ENCODE measurements at places on chromosomes 13 and 19. TPM values are rescaled to one million over a fixed set of nuclear protein-coding genes. Genes with fewer than 3 reads are reported as not detected.

GRCh38 chr13:89890806-89891205 lies 1456.7 kb upstream of the MIR17HG start:
- DNase-seq = no peak
- no peak overlapping the region for H3K27ac ChIP-seq
- no peak overlapping the region for H3K4me3 ChIP-seq
- H3K27me3 ChIP-seq = no peaks in the 10 kb centered on the region

- H3K4me1 ChIP-seq = no peaks in the 10 kb centered on the region
- DNase-seq = no peak
- H3K27me3 ChIP-seq = no peaks in the 10 kb centered on the region
- H3K36me3 ChIP-seq = no peaks in the 10 kb centered on the region
Measured at GRCh38 chr13:77724092-77724491, 26.6 kb downstream of the SLAIN1 start.

DNA sequence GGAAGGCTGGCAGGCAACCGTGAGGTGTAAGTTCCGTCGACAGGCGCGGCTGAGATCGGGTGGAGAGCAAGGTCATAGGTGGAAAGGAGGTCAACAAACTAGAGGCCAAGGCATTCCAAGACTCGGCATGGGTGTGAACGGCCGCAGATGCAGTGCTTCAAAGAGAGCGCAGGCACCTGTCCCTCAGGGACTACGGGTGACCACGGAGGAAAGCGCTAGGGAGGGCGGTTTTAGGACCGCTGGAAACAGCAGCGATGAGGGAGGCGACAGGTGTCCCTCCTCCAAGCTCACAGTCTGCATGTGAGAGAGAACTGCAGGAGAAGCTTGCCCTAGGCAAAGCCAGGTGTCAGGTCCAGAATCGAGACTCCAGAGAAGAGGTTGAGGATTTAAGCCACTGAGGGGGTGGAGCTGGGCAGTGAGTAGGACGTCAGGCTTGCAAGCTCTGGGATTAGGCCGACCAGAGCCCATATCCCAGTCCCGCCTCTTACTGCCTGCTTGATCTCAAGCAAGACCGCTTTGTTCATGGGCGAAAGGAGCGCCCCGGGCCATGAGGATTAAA lies 1.6 kb upstream of the MLNR start:
- H3K4me3 ChIP-seq = no peak overlapping the region
- H3K4me1 ChIP-seq = no peaks in the 10 kb centered on the region
- no peak overlapping the region for H3K27ac ChIP-seq

DNA sequence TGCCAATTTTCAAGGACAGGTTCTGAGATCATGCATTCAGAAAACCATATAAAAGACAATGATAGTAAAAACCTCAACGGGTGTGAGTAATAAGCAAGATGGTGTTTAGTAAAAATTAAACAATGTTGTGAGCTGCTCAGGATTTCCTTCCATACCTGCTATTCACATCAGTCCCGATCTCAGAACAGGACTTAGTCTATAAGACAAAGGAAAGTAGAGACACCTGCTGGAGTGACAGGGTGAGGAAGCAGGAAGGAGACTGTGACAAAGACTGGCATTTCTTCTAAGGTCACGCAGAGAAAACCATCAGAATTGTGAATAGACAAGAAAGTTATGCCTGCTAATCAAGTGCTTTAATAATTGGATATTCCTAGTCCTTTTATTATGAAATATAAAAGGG lies 648.0 kb downstream of the DACH1 start:
- H3K4me3 ChIP-seq = no peak overlapping the region
- H3K4me1 ChIP-seq = no peaks in the 10 kb centered on the region
- no peak for DNase-seq
- no peaks in the 10 kb centered on the region for H3K27me3 ChIP-seq

- no peak for DNase-seq
- no peak overlapping the region for H3K4me3 ChIP-seq
- H3K27ac ChIP-seq = no peak overlapping the region
- peaks cover 17% of the 10 kb centered on the region for H3K27me3 ChIP-seq
- H3K4me1 ChIP-seq = no peaks in the 10 kb centered on the region
Measured at GRCh38 chr19:18231775-18232174, 5.5 kb upstream of the PDE4C start.

DNA sequence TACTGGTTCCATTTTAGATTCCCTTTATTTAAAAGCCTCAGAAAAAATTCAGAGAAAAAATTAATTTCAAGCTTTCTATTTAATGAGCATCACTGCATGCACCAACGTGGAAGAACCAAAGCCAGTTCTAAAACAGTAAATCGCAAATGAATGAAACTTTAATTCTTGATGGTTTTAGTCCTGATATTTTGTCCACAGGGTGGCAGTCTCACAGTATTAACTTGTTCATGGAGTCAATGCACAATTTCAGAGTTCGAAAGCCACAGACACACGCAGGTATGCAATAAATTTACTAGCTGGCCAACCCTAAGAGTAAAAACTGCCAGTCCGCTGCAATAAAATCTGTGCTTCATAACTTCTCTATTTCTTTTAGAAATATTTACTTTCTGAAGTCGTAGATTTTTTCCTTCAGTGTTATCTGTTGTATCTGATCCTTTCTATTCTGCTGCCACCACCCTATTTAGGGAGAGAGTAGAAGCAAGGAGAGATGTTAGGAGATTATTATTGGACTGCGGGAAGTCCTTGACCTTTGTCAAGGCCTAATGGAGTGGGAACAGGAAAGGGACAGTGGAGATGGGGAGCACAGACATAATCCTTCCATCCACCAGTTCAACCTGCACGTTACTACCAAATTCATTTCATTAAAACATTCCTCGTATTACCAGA lies 7.0 kb upstream of the WBP4 start:
- H3K27ac ChIP-seq = peak overlapping the region; percentile 68
- no peaks in the 10 kb centered on the region for H3K36me3 ChIP-seq
- DNase-seq = no peak
- no peak overlapping the region for H3K4me3 ChIP-seq

GRCh38 chr13:53012707-53013106 lies 15.9 kb upstream of the OLFM4 start:
- no peak overlapping the region for H3K4me3 ChIP-seq
- H3K27me3 ChIP-seq = no peaks in the 10 kb centered on the region
- no peak overlapping the region for H3K27ac ChIP-seq
- no peaks in the 10 kb centered on the region for H3K4me1 ChIP-seq
- DNase-seq = no peak

DNA sequence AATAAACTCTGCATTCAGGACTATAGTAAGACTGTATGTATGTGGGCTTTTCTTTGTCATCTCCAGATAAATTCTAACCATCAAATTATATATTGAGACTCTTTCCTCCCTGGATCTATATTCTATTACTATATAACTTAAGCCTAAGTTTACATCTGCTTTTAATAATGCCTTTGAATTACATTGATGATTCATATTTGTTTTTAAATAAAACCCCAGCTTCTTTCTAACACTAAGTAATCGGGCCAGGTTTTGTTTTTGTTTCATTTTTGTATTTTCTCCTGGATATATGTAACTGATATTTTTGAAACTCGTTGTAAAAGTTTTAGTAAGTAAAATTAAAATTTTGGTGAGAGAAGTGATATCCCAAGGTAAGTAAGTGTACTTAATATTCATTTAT lies 1599.1 kb downstream of the PCDH9 start:
- H3K36me3 ChIP-seq = no peaks in the 10 kb centered on the region
- H3K4me1 ChIP-seq = no peaks in the 10 kb centered on the region
- H3K4me3 ChIP-seq = no peak overlapping the region
- no peaks in the 10 kb centered on the region for H3K27me3 ChIP-seq
- DNase-seq = no peak

Gene IZUMO1
- total RNA-seq = 0.29 TPM

Gene EPSTI1
- 5.0 TPM for total RNA-seq

Gene FCGBP
- 25.9 TPM for total RNA-seq

Gene GIPC3
- total RNA-seq = 0.29 TPM

Gene ZNF570
- 10.8 TPM for total RNA-seq

Gene TGDS
- total RNA-seq = 21.2 TPM
